ENCODE measurements at places on chromosomes 2 and 18.

DNA sequence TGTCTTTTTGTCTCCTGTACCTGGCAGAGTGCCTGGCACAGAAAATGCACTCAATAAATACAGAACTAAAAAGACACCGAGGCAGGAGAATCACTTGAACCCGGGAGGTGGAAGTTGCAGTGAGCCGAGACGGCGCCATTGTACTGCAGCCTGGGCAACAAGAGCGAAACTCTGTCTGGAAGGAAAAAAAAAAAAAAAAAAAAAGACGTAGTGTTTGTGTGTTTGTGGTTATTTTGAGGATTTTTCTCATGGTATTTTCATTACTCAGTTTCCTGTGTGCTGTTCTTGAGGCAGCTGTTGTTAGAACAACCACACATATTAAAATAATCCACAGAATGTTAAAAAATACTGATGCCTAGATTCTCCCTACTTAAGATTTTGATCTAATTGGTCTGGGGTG lies 519.2 kb upstream of the SPHKAP start:
- peak; percentile 87 for DNase-seq

GRCh38 chr2:64214281-64215115 lies 70.3 kb upstream of the PELI1 start:
- peak; percentile 64 for DNase-seq

- DNase-seq: no peak
These were observed 12.5 kb downstream of the FBXO11 start for GRCh38 chr2:47893771-47894170.

DNA sequence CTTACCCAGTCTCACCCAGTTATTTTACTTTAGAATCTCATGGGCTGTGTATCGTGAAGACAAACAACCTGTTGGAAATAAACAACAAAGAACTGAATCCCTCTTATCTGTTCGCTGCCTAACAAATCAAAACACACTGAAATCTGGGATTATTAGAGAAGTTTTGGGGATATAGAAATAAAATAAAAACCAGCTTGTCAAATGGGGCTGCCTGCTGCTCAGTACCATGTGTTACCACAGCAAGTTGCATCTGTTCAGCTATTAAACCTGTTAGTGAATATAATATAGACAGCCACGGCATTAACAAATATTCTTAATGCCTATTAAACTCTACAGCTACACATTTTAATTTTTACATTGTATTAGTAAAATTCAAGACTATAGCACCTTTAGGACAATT lies 810.8 kb downstream of the NRXN1 start:
- no peak for DNase-seq

GRCh38 chr2:81389203-81389602 lies 1084.7 kb upstream of the LRRTM1 start:
- no peak for DNase-seq

- DNase-seq: no peak
These were observed 64.9 kb upstream of the SLC39A10 start for GRCh38 chr2:195592105-195592504.

DNA sequence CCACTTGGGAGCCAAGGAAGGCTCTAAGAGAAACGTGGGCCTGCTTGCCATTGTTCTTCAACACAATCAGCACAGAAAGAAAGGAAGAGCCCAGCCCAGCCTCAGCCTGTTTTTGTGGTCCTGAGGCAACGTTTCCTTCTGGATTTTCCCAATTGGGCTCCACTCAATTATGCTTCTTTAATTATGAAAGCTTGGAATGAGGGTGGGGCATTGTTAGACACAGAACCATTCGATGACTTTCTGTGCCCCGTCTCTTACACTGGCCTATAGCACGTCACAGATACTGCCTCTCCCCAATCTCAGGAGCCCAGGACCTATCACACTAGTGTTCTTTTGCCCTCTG lies 207.4 kb downstream of the ZFP36L2 start:
- no peak for DNase-seq

- DNase-seq: no peak
These were observed 616.7 kb downstream of the GALR1 start for GRCh38 chr18:77866351-77866750.

DNA sequence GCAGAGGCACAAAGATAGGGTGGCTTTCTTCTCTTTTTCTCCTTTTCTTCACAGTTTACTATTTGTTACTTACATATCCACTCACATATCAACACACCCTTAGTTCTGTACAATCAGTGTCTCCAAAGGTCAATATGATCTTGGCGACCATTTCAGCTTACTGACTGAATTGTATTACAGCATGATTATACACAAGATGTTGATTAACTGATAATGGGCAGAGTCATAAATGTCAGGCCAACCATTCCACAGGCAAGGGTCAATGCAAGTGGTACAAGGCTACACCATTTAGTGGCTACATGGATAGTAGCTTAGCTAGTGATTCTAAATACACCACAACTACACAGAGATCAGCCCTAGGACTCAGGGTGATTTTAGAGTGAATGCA lies 20.4 kb upstream of the SP3 start:
- no peak for DNase-seq

DNA sequence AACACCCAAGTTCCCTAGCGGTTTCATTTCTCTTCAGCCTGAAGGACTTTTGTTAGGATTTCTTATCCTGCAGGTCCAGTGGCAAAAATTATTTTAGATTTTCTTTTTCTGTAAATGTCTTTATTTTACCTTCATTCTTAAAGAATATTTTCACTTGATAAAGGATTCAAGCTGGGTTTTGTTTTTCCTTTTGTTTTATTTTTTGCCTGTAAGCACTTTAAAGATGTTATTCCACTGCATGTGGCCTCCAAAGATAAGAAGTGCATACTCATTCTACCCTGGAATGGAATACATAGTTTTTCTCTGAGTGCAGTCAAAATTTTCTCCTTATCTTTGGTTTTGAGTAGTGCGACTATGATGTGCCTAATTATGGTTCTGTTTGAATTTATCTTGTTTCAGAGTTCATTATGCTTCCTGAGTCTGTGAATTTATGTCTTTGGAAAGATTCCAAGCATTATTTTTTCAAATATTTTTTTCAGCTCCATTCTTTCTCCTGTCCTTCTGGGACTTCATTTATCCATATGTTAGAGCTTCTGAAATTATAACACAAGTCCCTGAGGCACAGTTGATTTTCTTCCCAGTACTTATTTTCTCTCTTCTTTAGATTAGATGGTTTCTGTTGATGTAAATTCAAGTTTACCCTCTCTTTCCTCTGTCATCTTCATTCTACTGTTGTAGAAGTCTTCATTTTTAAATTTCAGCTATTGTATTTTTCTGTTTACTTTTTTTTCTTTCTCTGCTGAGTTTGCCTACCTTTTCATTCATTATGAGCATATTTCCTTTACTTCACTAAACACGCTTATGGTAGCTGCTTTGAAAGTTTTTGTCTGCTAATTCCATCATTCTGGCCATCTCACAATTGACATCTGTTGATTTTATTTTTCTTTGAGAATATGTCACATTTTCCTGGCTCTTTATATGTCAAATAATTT lies 69.6 kb downstream of the MAPRE2 start:
- peak; percentile 78 for DNase-seq

GRCh38 chr2:209388446-209389037 lies 35.3 kb upstream of the MAP2 start:
- no peak for DNase-seq

DNA sequence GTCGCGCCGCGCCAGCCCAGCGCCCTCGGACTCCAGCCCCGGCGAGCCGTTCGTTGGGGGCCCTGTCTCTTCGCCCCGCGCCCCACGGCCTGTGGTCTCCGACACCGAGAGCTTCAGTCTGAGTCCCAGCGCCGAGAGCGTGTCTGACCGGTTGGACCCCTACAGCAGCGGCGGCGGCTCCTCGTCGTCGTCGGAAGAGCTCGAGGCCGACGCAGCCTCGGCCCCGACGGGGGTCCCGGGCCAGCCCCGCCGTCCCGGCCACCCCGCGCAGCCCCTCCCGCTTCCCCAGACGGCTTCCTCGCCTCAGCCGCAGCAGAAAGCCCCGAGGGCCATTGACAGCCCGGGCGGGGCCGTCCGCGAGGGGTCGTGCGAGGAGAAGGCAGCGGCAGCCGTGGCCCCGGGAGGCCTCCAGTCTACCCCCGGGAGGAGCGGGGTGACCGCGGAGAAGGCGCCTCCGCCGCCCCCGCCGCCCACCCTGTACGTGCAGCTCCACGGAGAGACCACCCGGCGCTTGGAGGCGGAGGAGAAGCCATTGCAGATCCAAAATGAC lies 1.4 kb downstream of the PHLPP1 start:
- DNase-seq: peak; percentile 11

GRCh38 chr2:85584857-85585780 lies 888 bp downstream of the VAMP5 start:
- peak; percentile 58 for DNase-seq

DNA sequence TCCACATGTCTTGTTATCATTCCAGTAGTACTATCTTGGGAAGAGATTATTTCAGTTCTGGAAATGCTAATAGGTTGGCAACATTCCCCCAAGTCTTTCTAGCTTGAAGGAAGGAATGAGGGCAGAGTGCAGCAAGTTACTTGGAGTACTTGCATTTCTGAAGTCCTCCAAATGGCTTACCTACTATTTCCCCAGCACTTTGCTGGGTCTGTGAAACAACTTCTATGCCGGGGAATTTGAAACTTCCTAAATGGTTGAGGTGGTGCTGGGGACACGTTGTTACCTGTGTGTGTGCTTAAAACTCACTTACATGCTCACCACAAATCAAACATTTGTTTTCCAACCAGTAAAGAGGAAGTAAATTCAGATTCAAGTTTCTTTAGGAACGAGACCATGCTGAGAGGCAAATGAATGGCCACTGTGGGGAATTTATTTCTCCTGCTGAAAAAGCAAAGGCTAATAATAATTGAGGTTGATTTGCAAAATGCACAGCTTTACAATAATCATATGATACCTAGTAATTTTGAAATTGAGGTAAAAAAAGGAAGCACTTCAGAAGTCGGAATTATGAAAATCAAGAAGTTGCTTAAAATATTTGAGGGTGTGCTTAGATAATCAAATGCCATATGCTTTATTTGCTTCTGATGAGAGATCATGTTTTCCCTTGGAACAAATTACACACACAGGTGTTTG lies 1167.7 kb upstream of the ZEB2 start:
- DNase-seq: peak; percentile 66

- peak; percentile 74 for DNase-seq
These were observed 587.3 kb downstream of the ARHGAP15 start for GRCh38 chr2:143716522-143716921.

DNA sequence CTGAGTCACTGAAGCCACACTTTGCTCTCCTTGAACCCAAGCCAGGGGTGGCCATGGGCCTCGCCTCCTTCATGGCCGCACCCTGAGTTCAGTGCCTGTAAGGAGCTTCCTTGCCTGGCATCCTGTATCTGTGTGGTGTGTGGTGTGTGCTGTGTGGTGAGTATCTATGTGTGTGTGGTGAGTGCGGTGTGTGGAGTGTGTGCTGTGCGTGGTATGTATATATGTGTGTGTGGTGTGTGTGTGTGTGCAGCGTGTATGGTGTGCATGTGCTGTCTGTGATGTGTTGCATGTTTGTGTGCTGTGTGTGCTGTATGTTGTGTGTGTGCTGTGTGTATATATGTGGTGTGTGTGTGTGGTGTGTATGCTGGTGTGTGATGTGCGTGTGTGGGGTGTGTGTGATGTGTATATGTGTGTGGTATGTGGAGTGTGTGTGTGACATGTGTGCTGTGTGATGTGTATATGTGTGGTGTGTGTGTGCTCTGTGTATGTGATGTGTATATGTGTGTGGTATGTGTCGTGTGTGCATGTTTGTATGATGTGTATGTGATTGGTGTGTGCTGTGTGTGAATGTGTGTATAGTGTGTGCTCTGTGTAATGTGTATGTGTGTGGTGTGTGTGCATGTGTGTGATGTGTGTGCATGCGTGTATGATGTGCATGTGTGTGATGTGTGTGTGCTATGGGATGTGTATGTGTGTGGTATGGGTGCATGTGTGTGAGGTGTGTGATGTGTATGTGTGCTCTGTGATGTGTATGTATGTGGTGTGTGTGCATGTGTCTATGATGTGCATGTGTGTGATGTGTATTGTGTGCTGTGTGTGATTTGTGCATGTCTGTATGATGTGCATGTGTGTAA lies 22.6 kb downstream of the PRELID3A start:
- DNase-seq: no peak

GRCh38 chr2:127388423-127389164 lies 819 bp upstream of the MAP3K2 start:
- DNase-seq: no peak

DNA sequence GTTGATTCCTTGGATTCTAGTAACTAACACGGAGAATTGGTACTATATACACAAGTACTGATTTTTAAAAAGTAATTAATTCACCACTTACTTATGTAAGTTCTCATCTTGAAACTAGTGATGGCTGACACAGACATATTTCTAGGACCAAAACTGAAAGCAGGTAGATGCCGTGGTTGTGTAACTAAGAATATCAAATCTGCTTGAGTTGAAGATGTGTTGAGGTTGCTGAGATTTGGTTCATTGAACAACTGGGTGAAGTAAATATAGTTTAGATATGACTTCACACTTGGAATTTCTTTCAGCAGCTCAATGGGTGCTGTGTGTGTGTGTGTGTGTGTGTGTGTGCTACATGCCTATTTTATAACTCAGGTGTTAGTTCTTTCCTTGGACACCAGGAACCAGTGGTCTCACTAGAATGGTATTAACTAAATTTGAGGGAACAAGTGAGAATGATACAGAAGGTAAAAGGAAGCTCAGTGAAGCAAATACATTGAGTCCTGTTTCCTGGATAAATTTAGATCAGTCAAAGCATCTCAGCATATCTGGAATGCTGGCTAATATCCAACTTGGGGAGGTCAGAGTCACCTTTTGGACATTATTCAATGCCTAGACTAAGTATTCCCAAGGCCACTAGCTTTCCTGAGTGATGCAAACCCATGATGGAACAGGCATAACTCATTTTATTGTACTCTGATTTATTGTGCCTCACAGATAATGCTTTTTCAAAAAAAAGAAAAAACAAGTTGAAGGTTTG lies 110.7 kb upstream of the ZEB2 start:
- DNase-seq: no peak

- DNase-seq: no peak
These were observed 894.4 kb downstream of the BCL11A start for GRCh38 chr2:59658906-59659635.

GRCh38 chr18:37343542-37343851 lies 222.1 kb downstream of the CELF4 start:
- no peak for DNase-seq

Measured in astrocyte (in vitro differentiated cells and primary cell).